ENCODE measurements at places on chromosomes 1 and 21.

- DNase-seq: peak; percentile 9
Measured at GRCh38 chr1:236759252-236759859, 35.7 kb upstream of the MTR start.

DNA sequence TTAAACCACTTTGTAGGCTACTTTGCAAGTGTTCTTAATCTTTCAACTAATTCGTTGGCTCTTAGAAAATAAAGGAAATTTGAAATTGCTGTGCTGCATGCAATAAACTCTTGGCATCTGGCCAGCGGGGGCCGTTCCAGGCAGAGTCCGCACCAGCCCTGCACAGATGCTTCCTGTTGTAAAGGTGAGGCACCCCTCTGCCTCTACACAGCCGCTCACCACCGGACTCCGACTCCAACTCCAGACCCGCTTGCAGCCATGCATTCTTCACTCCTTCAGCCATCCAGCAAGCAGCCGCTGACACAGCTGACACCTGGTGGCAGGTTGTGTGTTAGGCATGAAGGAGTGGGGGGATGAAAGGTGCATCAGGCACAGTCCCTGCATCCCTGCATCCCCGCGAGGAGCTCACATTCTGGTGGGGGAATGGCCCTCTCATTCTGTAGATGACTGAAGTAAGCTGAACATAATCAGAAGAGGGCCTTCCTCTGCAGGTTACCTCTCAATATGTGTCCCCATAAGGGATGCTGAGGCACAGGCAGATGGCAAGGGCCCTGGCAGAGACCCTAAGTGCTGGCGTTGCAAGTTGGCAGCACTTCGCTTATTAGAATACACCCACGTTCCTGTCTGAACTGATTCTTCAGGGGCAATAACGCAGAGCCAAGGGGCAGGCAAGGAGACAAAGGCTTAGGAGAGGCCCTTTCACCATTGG lies 56.8 kb downstream of the GLIS1 start:
- DNase-seq: peak; percentile 10

GRCh38 chr1:24735509-24736375 lies 9.5 kb upstream of the CLIC4 start:
- DNase-seq: no peak

DNA sequence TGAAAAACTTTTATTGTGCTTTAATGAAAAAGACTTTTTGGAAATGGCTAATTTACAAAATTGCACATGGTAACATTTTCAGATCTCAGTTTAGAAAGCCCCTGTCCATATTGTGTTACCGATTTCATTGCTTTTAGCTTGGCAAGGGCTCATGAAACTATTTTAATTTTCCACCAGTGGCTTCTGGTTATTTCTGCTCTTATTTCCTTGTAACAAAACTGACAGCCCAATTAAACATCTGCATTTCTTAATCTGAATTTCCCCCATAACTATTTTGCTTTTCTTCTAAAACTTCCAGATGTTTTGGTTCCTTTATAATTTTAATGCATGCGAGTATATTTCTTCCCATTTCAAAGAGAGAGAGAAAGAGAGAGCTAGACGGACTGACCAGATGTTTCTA lies 264.8 kb downstream of the PTPRC start:
- no peak for DNase-seq

- no peak for DNase-seq
Measured at GRCh38 chr1:112092656-112093371, 103.3 kb upstream of the KCND3 start.

DNA sequence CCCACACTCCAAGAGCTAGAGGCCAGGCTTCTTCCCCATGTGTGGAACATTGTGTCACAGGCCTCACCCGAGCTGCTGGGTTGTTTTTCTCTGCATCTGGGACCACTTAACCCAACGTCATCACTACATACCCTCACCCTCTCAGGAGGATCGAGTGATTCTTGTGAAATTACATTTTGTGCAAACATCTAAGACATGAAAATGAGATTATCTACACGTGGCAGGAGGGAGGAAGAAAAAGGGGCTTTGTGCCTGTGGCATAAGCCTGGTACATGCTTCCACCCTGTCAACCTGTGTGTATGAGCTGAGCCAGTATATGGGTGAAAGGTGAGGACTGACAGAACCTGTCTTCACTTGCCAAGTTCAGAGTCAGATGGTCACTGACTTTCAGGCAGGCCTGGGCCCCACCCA lies 1.6 kb downstream of the CPT2 start:
- no peak for DNase-seq

- DNase-seq: no peak
Measured at GRCh38 chr1:70142075-70142474, 63.3 kb downstream of the LRRC40 start.

- no peak for DNase-seq
Measured at GRCh38 chr1:99784809-99785255, 18.4 kb upstream of the FRRS1 start.

GRCh38 chr21:14613486-14614224 lies 67.5 kb upstream of the SAMSN1 start:
- no peak for DNase-seq

- no peak for DNase-seq
Measured at GRCh38 chr1:6180268-6180706, at the start of gene CHD5. Gene CHD5 (minus strand): TSS chr1:6180321. CDS start chr1:6180023, 298 bp downstream.

DNA sequence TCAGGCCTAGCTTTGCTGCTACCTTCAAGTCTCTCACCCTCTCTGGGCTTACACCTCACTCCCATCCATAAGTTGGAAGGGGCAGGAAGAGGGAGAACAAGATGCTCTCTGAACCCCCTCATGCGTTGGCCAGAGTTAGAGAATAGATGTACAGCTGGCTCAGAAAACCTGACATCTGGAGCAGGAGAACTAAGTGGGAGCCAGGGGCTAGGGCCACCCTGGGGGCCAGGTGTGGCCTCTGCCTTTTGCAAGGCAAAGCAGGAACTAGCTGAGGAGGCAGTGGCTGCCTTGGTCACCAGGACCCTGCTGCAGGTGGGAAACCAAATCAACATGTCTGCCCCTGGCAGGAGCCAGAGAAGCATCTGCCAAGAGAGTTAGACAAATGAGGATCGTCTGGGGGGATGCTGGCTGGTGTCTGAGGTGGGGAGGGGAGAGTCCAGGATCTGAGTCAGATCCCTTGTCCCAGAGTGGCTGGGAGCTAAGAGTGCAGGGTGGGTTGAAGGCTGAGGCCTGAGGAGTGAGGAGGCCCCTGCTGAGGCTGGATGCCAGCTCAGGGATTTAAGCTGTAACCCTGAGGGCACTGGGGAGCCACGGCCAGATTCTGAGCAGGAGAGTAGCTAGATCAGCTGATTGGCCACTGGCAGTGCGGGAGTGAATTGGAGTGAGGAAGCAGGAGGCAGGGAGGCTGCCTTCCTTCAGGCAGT lies 115.0 kb downstream of the EPHB2 start:
- no peak for DNase-seq

DNA sequence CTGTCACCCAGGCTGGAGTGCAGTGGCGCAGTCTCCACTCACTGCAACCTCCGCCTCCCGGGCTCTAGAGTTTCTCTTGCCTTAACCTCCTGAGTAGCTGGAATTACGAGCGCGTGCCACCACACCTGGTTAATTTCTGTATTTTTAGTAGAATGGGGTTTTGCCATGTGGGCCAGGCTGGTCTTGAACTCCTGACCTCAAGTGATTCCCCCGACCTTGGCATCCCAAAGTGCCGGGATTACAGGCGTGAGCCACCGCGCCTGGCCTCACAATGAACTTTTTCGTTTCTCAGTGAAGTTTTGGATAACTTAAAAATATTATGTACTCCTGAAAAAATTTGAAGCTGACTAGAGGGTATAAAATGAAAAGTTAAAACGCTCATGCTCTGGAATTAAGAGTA lies 59.5 kb downstream of the TBCE start:
- DNase-seq: no peak

DNA sequence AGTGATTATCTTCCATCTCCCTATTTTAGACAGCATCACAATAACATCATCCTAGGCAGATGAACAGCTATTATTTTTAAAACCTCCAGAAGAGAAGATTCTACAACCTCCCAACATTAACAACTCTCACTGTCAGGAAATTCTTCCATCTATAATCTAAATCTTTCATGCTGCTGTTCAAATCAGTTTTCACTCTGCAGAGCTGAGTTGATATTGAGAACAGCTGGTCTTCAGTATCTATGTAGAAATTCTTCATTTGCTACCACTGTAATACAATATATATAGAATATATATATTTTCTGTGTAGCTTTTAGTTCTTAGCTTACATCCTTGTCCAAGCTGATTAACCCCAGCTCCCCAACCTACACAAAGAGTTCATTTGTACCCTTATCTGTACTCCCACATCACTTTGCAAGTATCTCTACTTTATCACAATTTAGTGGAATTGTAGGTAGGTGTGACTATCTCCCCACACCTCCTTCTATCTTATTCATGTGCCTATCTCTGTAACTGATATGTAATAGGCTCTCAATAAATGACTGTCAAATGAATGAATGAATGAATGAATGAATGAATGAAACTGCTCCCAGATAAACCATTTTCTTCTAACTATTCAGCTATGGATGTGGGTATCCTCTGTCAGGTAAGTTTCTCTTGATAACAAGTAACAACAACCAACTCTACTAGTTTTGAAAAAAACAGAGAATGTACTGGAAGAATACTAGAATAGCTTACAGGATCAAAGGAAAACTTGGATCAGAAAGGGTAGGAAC lies 37.4 kb upstream of the PKN2 start:
- no peak for DNase-seq

- no peak for DNase-seq
Measured at GRCh38 chr1:16178596-16179497, 23.0 kb upstream of the EPHA2 start.

DNA sequence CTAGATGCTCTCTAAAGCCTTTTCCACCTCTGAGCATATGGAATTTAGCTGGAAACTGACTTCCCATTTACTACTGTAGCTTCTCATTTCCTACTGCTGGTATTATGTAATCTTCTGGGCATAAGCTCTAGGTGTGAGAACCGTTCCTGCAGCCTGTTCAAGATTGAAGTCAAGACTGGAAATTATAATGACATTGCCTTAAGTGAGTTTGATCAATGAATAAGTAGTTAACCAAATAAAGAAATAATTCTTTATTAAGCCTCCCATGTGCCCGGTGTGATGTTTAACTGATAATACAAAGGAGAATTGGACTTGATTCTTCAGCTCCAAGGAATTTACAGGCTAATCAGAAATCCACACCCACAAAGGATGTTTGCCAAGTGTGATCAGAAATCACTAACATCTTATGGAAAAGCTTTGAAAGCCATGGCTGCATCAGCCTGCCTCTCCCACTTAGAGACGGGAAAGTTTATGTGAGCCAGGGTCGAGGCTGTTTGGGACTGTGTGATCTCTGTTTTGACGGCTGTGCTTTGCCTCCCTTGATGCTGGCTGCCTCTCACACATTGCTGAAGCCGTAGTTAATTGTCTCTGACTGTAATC lies 36.4 kb upstream of the PRELP start:
- DNase-seq: no peak

- no peak for DNase-seq
Measured at GRCh38 chr1:183103147-183103546, 79.9 kb downstream of the LAMC1 start.

GRCh38 chr1:180248176-180248575 lies 18.1 kb downstream of the LHX4 start:
- no peak for DNase-seq

DNA sequence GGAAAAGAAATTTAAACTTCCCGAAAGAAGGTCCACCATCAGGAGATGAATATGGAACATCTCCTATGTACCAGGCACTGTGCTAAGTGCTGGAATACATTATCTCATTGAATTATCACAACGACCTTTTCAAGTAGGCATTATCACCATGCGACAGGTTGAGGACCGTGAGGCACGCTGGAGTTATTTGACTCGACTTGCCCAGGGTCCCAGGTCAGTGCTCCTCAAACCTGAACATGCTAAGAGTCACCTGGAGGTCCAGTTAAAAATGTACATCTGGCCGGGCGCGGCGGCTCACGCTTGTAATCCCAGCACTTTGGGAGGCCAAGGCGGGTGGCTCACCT lies 15.9 kb upstream of the AGTRAP start:
- no peak for DNase-seq

DNA sequence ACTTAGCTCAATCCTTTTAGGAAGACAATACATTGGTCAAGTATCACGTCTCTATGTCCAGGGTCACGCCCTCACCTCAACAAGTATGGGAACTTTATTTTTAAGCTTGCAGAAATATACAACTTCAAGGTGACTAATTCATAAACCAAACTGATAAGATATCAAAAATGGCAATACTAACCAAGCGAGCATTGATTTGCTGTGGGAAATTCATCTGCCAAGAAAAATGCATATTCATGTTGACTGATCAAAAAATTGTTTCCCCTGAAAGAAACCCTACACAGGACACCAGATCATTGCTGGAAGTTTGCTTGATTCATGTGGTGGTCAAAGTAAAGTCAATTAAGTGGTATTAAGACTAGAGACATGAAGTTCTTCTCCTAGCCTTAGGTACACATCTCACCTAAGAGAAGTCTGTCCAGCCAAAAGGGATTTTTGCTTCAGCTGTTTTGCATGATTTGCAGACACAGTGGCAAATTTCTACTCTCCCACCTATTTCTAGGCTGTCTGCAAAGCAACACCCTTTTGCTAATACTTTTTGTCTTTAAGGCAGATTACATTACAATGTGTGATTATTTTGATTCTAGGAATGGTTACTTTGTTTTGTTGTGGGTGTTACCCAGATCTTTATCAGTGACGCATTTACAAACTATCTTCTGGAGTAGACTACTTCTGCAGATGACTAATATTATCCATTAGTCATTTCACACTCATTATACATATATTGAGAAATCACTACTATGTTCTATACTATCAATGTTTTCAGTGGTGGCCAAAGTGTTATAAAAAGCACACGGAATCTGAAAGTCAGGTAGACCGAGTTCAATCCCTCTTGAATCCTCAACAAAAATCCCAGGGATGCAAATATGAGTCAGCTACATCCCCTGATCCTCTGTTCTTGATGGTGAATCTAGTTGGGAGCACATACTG lies 12.4 kb downstream of the SAMSN1 start:
- DNase-seq: no peak

DNA sequence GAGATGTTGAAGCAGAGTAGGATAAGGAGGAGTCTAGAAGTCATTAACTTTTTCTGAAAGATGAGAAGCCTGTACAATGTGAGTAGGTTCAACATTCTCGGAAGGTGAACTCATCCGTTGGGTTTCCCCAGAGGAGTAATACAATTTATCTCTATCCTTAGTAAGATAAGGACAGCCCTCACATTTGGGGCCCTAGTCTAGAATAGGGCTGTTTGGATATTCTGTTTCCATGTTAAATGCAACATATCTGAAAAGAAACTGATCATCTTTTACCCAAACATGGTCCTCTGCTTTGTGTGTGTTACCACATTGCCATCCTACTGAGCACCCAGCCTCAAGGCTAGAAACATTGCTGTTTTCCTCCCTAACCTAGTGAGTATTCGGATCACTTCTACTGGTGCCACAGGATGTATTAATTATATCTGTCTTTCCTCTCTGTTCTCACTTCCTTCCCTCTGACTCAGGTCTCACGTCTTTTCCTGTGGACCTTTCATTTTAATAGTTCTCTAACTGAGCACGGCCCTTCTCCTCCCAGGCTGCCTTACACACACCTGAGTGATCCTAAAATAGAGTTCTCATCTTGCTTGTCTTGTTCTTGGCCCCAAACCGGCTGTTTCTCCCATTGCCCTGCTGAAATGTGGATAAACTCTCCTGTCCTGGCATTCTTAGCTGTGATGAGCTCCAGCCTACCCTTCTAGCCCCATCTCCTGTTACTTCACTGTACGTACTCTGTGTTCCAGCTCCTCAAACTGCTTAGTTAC lies 91.7 kb downstream of the CDC14A start:
- DNase-seq: no peak

Measured in NCI-H774 (cell line).